ENCODE measurements at places on chromosomes 5 and 9.
A peak's percentile ranks its signal among the peaks of the same experiment; 100 is the strongest.

DNA sequence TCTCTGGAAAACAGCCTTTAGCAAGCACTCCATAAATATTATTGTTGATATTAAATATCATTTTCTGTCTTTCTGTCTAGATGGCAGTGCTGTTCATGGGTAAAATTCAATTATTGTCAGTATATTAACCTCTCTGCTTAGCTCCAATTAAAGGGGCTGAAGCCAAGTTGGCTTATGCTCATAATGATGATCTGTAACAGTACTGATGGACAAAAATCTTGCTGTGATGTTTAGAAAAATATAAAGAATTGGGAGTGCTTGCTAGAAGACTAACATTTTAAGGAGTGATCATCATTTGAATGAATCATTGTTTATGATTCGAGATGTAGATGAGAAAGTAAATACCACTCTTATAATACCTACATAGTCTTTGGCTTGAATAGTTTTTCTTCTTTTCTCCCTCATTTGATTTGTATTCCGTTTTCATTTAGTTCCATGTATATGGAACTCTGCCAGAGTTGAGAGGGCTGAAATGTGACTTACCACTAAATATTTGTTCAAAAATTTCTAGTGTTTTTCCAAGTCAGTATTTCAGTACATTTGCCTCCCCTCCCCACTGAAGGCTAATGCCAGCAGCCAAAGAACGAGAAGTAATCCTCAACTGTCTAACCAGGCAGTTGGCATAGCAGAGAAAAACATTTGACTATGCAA lies 538.3 kb downstream of the CSNK1G3 start:
- no peak for DNase-seq

- DNase-seq: no peak
Observed at GRCh38 chr9:101569741-101570501, 24.8 kb downstream of the PPP3R2 start.

DNA sequence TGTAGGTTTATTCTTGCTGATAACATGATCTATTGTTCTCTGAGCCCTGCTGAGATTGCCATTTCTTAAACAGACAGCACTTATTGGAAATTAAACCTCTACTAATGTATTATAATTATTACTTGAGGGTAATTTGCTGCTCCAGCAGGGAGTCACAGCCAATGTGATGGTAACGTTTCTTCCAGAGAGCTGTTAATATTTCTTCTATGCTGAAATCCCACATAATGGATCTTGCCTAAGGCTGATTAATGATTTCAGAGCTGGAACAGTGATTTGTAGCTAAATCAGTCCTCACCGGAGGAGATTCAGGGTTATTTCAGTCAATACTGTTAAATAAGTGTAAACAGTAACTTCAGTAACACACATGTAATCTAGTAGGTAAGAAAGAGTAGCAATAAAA lies 170.1 kb downstream of the CDH12 start:
- no peak for DNase-seq

- no peak for DNase-seq
Observed at GRCh38 chr5:589173-589572, 23.0 kb upstream of the CEP72 start.

DNA sequence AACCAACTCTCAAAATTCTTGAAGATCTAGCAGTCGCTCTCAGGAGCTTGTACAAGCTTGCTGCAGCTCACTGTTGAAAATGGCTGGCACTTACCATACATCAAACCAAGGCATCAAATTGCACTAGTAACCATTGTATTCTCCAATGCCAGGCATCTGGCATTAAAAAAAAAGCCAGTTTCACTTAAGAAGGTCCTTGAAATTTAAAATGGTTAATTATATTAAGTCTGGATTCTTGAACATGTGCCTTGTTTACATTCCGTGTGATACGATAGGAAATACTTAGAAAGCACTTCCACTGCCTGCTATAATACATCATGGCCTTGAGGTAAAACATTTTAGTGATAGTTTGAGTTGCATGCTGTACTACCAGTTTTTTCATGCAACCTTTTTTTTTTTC lies 300.7 kb downstream of the KDM4C start:
- DNase-seq: peak; percentile 19

DNA sequence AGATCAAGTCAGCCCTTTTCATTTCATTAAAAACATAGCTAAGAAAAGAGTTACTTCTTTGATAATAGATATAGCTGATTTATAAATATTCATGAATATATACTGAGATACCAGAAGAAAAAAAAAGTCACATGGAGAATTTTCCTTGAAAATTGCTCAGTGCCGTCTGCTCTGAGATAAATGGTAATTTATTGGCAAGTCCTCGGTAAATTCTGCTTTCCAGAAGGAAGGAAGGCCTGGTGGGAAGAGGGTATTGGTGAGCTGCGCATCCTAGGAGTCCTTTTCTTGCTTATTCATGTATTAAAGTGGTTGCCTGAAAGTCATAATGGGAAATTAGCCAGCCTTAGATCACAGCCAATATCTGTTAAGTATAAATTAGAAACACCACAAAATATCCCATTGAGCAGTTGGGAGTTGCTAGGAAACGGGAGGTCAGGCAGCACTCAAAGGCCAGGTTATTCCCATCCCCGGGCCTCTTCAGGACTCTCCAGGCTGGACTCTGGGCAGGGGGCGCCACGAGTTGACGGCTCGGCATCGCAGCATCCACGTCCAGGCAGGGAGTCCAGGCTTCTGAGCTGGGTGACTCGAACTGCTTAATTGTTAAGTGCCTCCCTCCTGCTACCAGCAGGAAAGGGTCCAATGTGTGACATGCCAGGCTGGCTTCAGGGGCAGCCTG lies 116.7 kb upstream of the RETREG1 start:
- no peak for DNase-seq

Data from AG09319 (cell line).